Activated naive CD8-positive, alpha-beta T cell treated with anti-CD3 and anti-CD28 coated beads, Interleukin-2, amount 50 U/mL, for 24 hours (primary cell): ENCODE measurements at places on chromosomes 1 and 21.
A peak's percentile ranks its signal among the peaks of the same experiment; 100 is the strongest.

DNA sequence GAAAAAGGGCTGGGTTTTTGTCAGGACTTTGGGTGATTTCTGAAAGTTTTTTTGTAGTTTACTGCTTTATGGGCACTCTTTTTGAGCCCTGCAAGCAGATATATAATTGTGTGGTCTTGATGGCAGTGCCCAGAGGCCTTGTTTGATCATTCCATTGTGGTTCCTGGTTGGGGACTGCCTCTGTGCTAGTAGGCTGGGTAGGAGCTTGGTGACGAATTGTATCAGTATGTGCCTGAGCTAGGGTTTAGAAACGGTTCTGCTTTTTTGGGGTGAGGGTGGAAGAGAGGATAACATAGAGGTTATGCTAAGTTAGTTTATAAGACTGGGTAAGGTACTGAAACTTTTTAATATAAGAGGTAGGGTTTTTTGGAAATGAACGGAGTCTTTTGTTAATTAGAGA, 139.7 kb upstream of the ETV3 start:
- DNase-seq = no peak
- no peaks in the 10 kb centered on the region for H3K36me3 ChIP-seq
- H3K4me1 ChIP-seq = no peaks in the 10 kb centered on the region
- peaks cover 30% of the 10 kb centered on the region for H3K27me3 ChIP-seq
- H3K27ac ChIP-seq = no peak overlapping the region
- no peak overlapping the region for H3K4me3 ChIP-seq

DNA sequence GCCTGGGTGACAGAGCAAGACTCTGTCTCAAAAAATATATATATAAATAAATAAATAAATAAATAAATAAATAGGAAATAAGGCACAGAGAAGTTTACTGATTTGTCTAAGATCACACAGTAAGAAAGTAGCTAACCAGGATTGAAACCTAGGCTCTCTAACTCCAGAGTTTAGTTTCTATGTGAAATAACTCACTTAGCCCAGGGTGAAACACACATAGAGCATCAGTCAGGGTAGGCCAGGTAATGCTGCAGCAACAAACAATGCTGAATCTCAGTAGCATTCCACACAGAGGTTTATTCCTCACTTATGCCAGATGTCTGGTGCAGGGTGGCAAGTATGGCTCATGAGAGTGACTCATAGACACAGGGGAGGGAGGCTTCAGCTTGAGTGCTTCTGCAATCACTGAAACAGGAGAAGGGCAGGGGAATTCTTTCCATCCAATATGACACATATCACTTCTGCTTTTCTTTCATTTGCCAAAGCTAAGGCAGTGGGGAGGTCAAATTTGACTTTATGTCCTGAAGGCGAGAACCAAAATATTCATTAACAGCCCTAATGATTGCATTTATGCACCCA, 37.1 kb upstream of the KANK4 start:
- peak; percentile 5 for DNase-seq
- H3K36me3 ChIP-seq = no peaks in the 10 kb centered on the region
- H3K27me3 ChIP-seq = no peaks in the 10 kb centered on the region
- H3K27ac ChIP-seq = no peak overlapping the region
- no peak overlapping the region for H3K4me3 ChIP-seq
- H3K4me1 ChIP-seq = no peaks in the 10 kb centered on the region

DNA sequence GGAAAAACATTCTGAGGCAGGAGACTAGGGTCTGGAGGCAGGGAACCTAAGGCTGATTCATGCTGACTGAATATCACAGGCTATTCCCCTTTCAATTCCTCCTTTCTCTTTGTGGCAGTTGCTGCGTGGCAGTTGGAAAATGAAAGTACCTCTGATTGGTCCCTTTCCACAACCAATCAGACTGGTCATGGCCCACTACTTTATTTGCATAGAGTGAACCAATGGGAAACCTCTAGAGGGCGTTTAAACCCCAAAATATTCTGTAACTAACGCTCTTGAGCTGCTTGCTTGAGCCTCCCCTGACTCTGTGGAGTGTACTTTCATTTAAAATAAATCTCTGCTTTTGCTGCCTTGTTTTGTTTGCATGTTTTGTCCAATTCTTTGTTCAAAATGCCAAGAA, 27.7 kb upstream of the VN1R5 start:
- peaks cover 12% of the 10 kb centered on the region for H3K27me3 ChIP-seq
- peaks cover 9% of the 10 kb centered on the region for H3K36me3 ChIP-seq
- H3K27ac ChIP-seq = no peak overlapping the region
- H3K4me1 ChIP-seq = no peaks in the 10 kb centered on the region

GRCh38 chr1:36212782-36213181, 11.5 kb upstream of the THRAP3 start:
- H3K27ac ChIP-seq = no peak overlapping the region
- H3K4me3 ChIP-seq = no peak overlapping the region
- no peaks in the 10 kb centered on the region for H3K36me3 ChIP-seq
- no peak for DNase-seq
- H3K4me1 ChIP-seq = peaks cover 8% of the 10 kb centered on the region
- H3K27me3 ChIP-seq = no peaks in the 10 kb centered on the region

DNA sequence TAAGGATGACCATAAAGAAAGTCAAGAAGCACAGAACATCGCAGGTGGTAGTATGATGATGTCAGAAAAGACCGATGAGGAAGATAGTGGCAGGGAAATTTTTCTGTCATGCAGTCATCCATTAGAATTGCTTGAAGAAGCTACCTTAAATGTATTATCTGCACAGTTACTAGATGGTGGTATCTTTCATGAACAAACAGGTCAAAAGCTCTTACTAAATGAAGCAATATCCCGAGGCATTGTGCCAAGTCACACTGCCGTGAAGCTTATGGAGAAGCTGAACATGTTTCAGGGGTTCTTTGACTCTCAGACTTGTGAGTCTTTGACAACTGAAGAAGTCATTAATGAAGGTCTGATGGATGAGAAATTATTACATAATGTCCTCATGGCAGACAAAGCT, 128.8 kb downstream of the MACF1 start:
- DNase-seq = no peak
- no peak overlapping the region for H3K27ac ChIP-seq
- H3K4me1 ChIP-seq = no peaks in the 10 kb centered on the region
- no peaks in the 10 kb centered on the region for H3K27me3 ChIP-seq

GRCh38 chr1:43781574-43781973, 74.2 kb downstream of the ST3GAL3 start:
- no peak overlapping the region for H3K4me3 ChIP-seq
- no peak for DNase-seq
- peaks cover 31% of the 10 kb centered on the region for H3K36me3 ChIP-seq
- peaks cover 18% of the 10 kb centered on the region for H3K4me1 ChIP-seq

- DNase-seq = no peak
- H3K4me1 ChIP-seq = peaks cover 2% of the 10 kb centered on the region
- H3K36me3 ChIP-seq = no peaks in the 10 kb centered on the region
- no peak overlapping the region for H3K27ac ChIP-seq
- H3K27me3 ChIP-seq = no peaks in the 10 kb centered on the region
- no peak overlapping the region for H3K4me3 ChIP-seq
Observed at GRCh38 chr1:2596530-2597333, 10.2 kb downstream of the PRXL2B start.

- H3K27ac ChIP-seq = no peak overlapping the region
- peaks cover 36% of the 10 kb centered on the region for H3K27me3 ChIP-seq
- H3K4me3 ChIP-seq = no peak overlapping the region
- peaks cover 19% of the 10 kb centered on the region for H3K4me1 ChIP-seq
Observed at GRCh38 chr1:24154215-24154614, 11.3 kb upstream of the IL22RA1 start.

- peaks cover 11% of the 10 kb centered on the region for H3K36me3 ChIP-seq
- peak overlapping the region; percentile 82 for H3K4me3 ChIP-seq
- DNase-seq = no peak
- H3K27me3 ChIP-seq = no peaks in the 10 kb centered on the region
- H3K4me1 ChIP-seq = peaks cover 53% of the 10 kb centered on the region
Observed at GRCh38 chr1:116824631-116825206, 70.5 kb downstream of the CD2 start.

DNA sequence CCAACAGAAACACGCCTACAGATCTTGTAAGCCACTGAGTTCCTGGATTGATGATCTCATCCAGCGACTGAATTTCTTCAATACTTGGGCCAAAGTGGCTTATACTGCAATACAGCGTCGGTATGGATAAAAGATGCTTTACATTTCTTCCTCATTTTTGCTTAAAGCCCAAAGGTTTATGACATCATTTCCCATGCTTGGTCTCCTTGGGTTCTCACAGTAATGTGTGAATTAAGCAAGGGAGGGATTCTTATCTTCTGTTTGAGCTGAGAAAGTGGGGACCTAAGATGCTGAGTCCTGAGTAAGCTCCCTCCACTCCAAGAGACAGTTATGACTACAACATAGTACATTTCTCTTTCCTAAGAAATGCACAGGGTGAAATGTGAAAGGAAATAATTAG, 39.5 kb downstream of the LBR start:
- H3K36me3 ChIP-seq = peaks cover under 1% of the 10 kb centered on the region
- H3K27ac ChIP-seq = no peak overlapping the region
- DNase-seq = no peak

- no peak for DNase-seq
- H3K4me1 ChIP-seq = peaks cover 54% of the 10 kb centered on the region
- no peaks in the 10 kb centered on the region for H3K27me3 ChIP-seq
- H3K27ac ChIP-seq = peak overlapping the region; percentile 4
- no peaks in the 10 kb centered on the region for H3K36me3 ChIP-seq
Observed at GRCh38 chr1:110643879-110644472, 30.8 kb downstream of the KCNA3 start.

DNA sequence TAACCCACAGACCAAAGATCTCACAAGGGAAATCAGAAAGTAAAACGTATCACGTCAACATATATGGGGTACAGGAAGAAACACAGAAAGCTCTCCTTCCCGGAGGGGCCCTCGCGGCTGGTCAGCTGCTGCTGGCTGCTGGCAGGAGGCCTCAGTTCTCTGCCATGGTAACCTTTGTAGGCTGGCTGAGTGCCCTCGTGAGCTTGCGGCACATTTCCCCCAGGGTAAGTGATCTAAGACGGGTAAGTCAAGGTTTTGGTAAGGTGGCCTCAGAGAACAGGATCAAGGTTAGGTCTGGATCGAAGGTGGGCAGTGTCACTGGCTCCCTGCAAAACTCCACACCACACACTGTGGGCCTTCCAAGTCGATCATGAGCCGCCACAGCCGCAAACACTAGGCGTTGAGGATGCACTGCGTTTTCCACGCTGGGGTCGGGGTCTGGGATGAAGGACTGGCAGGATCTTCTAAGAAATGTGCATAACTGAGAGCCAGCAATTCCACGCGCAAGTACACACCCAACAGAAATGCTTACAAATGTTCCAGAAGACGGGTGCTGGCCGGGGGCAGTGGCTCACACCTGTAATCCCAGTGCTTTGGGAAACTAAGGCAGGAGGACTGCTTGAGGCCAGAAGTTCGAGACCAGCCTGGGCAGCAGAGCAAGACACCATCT, 33.9 kb downstream of the WDR4 start:
- no peak for DNase-seq
- peaks cover 56% of the 10 kb centered on the region for H3K36me3 ChIP-seq
- peak overlapping the region; percentile 25 for H3K27ac ChIP-seq
- no peak overlapping the region for H3K4me3 ChIP-seq
- no peaks in the 10 kb centered on the region for H3K27me3 ChIP-seq

DNA sequence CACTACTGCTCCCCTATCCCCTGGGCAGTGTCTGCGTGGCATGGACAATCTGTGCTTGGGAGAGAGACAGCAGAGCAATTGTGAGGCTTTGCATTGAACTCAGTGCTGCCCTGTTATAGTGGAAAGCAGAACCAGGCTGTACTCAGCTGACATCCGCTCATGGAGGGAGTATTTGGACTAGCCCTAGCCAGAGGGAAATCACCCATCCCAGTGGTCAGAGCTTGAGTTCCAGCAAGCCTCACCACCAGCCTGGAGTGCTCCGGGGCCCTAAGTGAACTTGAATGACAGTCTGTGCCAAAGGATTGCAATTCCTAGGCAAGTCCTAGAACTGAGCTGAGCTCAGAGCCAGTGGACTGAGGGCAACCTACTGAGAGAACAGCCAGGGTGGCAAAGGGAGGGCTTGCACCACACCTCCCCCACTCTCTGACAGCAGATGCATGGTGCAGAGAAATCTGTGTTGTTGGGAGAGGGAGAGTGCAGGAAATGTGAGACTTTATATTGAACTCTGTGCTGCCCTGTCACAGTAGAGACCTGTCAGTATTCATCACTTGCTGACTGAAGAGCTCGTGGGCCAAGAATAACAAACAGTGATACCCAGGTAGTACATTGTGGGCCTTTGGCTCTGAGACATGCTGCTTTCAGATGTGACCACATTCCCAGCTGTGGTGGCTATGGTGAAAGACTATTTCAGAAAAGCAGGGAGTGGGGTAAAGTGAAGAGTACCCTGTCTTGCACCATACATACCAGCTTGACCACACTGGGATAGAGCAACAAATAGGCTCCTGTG, 107.7 kb upstream of the SLC5A9 start:
- no peaks in the 10 kb centered on the region for H3K36me3 ChIP-seq
- H3K4me1 ChIP-seq = no peaks in the 10 kb centered on the region
- no peak overlapping the region for H3K4me3 ChIP-seq
- H3K27me3 ChIP-seq = peaks cover 13% of the 10 kb centered on the region
- no peak for DNase-seq
- H3K27ac ChIP-seq = no peak overlapping the region

GRCh38 chr1:241503444-241503843, 16.1 kb downstream of the FH start:
- DNase-seq = peak; percentile 25
- H3K4me3 ChIP-seq = no peak overlapping the region
- H3K36me3 ChIP-seq = peaks cover 62% of the 10 kb centered on the region
- no peaks in the 10 kb centered on the region for H3K27me3 ChIP-seq

DNA sequence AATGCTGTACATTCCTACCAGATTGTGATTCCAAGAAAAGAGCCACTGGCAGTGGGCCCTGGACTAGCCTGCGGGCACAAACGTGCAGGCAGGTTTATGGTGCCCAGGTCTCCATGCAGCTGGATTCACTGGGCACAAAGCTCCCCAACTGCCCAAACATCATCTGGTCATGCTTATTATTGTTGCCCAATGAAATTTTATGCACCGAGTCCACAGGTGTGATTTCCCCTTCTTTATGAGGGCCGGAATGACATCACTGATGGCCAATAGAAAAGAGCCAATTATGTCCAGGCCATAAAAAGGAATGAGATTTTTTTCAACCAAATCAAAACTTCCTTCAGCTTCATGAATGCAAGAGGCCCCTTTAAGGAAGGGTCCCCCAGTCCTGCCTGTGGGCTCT, 66.2 kb downstream of the ERI3 start:
- DNase-seq = no peak
- H3K27me3 ChIP-seq = no peaks in the 10 kb centered on the region
- no peaks in the 10 kb centered on the region for H3K4me1 ChIP-seq
- no peak overlapping the region for H3K27ac ChIP-seq
- peaks cover 21% of the 10 kb centered on the region for H3K36me3 ChIP-seq

- no peaks in the 10 kb centered on the region for H3K4me1 ChIP-seq
- H3K4me3 ChIP-seq = no peak overlapping the region
- no peak for DNase-seq
- H3K36me3 ChIP-seq = no peaks in the 10 kb centered on the region
- H3K27me3 ChIP-seq = no peaks in the 10 kb centered on the region
- no peak overlapping the region for H3K27ac ChIP-seq
Observed at GRCh38 chr1:118711356-118711755, 276.8 kb downstream of the TBX15 start.

- H3K27ac ChIP-seq = peak overlapping the region; percentile 47
- H3K27me3 ChIP-seq = no peaks in the 10 kb centered on the region
- H3K4me1 ChIP-seq = peaks cover 83% of the 10 kb centered on the region
- no peak overlapping the region for H3K4me3 ChIP-seq
Observed at GRCh38 chr1:173413271-173413707, 63.8 kb upstream of the PRDX6 start.

GRCh38 chr1:53431805-53432565, 27.2 kb upstream of the DMRTB1 start:
- no peak for DNase-seq
- H3K4me3 ChIP-seq = no peak overlapping the region
- H3K4me1 ChIP-seq = peaks cover 11% of the 10 kb centered on the region
- peaks cover 12% of the 10 kb centered on the region for H3K27me3 ChIP-seq
- no peak overlapping the region for H3K27ac ChIP-seq

GRCh38 chr1:43061757-43062156, 103.1 kb upstream of the SLC2A1 start:
- H3K27ac ChIP-seq = no peak overlapping the region
- no peaks in the 10 kb centered on the region for H3K36me3 ChIP-seq
- no peak for DNase-seq
- no peak overlapping the region for H3K4me3 ChIP-seq
- peaks cover 12% of the 10 kb centered on the region for H3K27me3 ChIP-seq
